ENCODE measurements at places on chromosomes 6 and 20.

DNA sequence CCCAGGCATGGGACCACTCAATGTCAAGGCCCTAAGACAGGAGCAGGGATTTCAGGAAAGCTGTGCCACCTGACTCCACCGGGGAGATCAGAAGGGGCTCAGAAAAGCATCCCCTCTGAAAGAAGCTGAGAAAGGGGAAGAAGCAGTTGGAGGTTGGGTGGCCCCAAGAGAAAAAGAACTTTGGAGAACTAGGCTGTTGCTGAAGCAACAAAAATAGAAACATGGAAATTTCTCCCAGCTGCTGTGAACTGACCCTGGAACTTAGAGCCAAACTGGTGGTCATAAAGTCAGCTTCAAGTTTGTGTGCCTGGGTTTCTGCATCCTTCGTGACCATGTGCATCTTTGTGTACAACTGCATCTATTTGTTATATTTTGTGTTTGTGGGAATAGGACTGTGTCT, 534.5 kb downstream of the MAFB start:
- DNase-seq: no peak

GRCh38 chr6:17004269-17004668, 97.6 kb upstream of the STMND1 start:
- no peak for DNase-seq

GRCh38 chr6:43228951-43229802, at the start of gene DNPH1:
TSS of gene DNPH1 (minus strand) at chr6:43229481. CDS start at chr6:43229456, 25 bp downstream.
- no peak for DNase-seq

GRCh38 chr6:106924694-106925523, 49.6 kb downstream of the CD24 start:
- DNase-seq: no peak

- no peak for DNase-seq
Measured at GRCh38 chr20:60060593-60060992, 102.4 kb downstream of the CDH26 start.

DNA sequence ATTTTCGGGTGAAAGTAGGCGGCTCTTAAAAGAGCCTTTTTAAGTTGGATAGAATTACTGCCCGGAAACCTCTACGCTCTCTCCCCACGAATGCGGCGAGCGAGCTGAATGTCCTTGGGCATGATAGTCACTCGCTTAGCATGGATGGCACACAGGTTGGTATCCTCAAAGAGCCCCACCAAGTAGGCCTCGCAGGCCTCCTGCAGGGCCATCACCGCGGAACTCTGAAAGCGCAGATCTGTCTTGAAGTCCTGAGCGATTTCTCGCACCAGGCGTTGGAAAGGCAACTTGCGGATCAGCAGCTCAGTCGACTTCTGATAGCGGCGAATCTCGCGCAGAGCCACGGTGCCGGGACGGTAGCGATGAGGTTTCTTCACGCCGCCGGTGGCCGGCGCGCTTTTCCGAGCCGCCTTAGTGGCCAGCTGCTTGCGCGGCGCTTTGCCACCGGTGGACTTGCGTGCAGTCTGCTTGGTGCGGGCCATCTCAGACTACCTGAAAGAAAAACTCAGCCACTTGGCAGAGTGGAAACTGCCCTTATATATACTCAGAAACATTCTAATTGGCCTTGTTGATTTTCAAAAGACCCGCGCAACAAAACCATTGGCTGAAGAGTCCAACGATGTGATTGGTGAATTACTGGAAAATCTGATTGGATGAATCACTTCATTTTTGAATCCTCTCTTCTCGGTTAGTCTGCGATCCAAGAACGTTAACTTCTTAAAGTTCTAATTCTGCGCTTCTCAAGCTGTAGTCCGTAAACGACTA, 93.9 kb upstream of the BTN3A2 start:
- DNase-seq: no peak

- no peak for DNase-seq
Measured at GRCh38 chr6:108838101-108838717, 10.0 kb upstream of the ARMC2 start.

DNA sequence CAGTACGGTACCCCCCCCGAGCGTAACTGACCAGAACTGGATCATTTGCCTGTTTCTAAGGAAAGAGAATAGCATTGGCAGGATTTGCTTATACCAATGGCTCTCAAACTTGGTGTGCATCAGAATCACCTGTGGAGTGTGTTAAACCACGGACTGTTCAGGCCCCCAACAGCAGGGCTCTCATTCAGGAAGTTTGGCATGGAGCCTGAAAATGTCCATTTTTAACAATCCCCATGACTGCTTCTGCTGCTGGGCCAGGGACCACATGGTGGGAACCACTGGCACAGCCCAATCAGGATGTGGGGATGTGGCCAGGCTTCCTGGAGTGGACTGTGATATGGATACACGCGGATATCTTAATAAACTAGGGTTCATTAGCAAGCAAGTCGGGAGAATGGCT, 53.9 kb downstream of the GTF2H5 start:
- DNase-seq: no peak

DNA sequence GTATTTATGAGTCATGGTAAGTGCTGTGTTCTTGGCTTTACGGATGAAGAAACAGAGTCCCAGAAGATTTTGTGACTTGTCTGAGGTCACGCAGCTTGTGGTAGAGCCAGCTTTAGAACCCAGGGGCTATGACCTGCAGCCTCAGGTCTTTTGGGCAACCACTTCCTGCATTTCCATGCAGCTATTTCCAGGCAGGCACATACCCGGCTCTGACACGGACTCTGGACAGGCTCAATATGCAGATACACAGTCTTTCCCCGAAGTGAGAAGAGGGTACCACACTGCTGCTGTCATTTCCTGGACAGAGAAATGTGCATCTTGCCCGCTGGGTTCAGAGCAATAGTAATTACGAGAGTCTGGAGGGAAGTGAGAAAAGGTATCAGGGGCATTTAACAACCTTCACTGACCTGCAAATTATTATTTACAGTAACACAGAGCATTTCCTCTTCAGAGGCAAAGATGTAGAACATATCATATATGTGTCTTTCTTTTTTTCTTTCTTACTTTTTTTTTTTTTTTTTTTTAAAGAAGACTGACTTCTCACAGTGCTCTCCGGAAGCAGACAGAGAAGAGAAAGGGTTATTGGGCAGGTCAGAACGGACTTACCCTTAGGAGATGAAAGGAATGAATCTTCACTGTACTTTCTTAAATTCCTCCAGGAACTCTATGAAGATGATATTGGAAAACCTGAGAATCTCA, 185.1 kb downstream of the CLIC5 start:
- no peak for DNase-seq

GRCh38 chr6:149112976-149113375, 204.5 kb upstream of the TAB2 start:
- no peak for DNase-seq

DNA sequence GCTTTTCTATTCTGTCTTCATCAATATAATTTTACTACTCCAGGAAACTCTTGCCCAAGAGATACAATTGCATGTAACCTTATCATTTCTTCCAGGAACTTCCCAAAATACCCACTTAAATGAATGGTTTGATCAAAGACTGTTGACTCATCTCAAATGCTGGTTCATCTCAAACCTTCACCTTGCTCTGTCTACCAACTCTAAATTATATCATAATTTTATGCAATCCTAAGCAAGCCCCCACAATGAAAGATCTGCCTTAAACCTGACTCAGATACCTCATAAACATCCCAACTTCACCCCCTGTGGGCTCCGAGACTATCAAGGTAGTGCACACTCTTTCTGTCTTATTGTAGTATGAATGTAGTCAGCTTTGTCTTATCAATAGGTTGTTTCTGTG, 65.5 kb upstream of the GCM1 start:
- DNase-seq: no peak
